Stimulated activated CD8-positive, alpha-beta memory T cell treated with anti-CD3 and anti-CD28 coated beads, Interleukin-2, amount 100 ng/mL, for 1 hour (primary cell): ENCODE measurements at places on chromosomes 3 and 15.

- no peak for DNase-seq
Observed at GRCh38 chr3:141412087-141412935, 44.0 kb downstream of the ZBTB38 start.

- no peak for DNase-seq
Observed at GRCh38 chr15:69225355-69226022, 65.1 kb downstream of the GLCE start.

DNA sequence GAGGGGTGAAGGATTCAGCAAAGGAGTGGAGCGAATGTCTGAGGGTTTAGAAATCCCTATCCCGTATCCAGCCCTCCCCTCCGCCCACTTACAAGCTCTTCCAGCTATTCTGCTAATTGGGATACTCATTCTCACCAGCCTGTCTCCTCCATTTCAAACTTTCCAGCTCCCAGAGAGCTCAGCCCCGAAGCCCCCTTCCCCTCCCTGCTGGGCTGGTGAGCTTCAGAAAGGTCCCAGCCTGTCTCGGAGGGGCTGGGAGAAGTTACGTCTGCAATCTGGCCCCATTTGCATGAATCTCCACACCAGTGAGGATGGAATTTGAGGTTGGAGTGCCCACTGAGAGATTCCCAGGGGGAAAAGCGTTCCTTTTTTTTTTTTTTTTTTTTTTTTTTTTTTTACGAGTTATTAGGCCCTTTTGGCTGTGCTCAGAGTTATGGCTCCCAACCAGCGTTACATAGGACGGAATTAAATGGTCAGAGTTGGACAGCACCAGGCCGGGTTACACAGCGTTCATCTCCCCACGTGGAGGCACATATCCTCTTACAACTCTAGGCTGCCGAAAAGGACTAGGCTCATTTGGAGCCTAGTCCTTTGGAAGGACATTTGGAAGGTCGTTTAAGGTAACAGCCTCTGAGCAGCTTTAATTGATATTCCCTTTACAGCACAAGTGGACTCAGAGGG lies 34.6 kb downstream of the FGD5 start:
- DNase-seq, result no peak

- no peak for DNase-seq
Observed at GRCh38 chr15:33913459-33913858, 54.8 kb upstream of the CHRM5 start.

GRCh38 chr3:129304962-129305222 lies 26.2 kb downstream of the HMCES start:
- DNase-seq, result no peak

- no peak for DNase-seq
Observed at GRCh38 chr15:73839699-73840377, 33.5 kb upstream of the TBC1D21 start.

- DNase-seq, result no peak
Observed at GRCh38 chr3:73207946-73208440, 146.5 kb downstream of the EBLN2 start.

DNA sequence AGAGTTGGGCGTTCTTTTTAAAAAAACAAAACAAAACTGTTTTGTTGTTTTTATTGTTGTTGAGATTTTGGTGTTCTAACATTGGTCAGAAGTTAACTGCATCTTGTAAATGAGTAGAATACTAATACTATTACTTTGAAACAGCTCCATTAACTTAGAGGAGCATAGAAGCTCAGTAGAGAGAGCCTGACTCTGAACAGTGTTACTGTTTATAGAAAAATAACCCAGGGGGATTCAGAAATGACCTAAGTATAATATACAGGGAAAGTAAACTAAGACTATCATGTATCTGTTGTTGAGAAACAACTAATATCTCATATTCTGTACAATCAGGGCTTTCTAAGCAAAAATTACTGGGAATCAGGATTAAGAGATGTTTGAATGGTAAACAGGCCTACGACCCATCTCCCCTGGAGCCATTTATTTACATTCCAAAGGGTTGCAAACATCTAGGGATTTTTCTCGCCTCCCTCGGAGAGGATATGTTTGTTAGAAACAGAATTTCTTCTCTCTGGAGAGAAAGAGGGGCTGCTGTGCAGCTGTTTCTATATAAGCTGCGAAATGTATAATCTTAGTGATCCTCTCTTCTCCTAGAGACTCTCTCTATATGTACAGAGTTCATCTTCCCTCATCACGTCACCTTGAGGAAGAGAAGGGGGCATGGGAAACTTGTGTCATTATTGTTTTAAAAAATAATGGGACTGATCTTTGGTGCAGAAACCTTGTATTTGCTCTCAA lies 827.5 kb upstream of the DPPA4 start:
- DNase-seq, result no peak
